ENCODE measurements at places on chromosomes 13 and 19.

- no peak for DNase-seq
Observed at GRCh38 chr13:80437231-80437630, 96.3 kb upstream of the SPRY2 start.

- DNase-seq, result no peak
Observed at GRCh38 chr13:74204602-74205312, 70.6 kb upstream of the KLF12 start.

DNA sequence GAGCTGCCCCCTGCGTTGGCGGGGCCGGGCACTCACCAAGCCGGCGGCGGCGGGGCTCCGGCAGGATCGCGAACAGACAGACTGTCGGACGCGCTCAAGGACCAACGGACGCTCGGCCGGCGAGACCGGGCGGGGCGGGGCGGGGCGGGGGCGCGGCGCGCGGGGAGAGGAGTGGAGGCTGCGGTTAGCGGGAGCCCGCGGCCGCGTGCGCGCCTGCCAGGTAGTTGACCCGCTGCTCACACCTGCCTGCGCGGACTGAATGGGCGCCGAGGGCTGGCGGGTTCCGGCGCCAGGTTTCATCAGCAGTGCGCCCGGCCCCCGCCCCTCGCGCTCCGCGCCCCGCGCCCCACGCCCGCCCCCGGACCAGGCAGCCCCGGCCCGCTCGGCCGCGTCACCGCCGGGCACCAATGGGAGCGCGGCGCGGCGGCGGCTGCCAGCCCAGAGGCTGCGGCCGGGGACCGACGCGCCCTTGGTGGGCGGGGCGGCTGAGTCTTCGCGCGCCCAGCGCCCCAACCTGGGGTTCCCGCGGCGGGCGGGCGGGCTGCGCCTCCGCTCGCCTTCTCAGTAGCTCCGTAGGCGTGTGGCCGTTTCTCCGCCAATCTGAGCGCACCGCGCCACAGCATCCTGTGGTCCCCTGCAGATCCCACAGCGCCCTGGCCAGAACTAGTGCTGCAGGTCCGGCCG, at the start of gene SLC7A1:
SLC7A1 (minus strand) TSS at position 309 of the 684 bp plus-strand sequence. CDS start 59,500 bp downstream, outside the sequence.
- DNase-seq, result peak; percentile 82

DNA sequence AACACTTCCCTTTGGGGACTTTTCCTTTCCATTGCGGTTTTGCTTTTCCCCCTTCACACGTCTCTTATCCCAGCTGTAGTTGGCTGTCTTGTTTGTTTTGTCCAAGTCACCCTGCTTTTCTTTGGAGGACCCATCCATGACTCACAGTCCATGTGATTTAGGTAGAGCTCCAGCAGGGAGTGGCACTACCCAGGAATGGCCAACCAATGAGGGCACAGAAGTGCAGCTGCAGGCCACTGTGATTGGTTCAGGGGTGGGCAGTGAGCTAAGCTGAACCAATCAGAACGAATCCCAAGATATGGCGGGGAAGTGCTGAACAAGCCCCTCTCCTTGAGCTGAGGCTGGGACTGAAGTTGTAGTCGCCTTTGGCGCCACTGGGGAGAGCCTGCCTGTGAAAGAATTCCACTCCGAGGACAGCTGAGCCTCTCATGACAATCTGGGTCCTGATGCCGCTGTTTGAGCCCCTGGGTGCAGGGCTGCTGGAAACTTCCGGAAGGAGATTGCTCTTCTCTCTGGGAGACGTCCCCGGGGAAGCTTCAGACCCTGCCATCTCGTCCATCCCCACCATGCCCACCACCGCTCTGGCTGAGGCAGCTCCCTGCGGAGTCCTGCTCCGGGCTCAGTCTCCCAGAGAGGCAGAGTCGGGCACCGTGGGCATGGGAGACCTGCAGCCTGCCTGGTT, 62.9 kb upstream of the URI1 start:
- DNase-seq, result no peak

DNA sequence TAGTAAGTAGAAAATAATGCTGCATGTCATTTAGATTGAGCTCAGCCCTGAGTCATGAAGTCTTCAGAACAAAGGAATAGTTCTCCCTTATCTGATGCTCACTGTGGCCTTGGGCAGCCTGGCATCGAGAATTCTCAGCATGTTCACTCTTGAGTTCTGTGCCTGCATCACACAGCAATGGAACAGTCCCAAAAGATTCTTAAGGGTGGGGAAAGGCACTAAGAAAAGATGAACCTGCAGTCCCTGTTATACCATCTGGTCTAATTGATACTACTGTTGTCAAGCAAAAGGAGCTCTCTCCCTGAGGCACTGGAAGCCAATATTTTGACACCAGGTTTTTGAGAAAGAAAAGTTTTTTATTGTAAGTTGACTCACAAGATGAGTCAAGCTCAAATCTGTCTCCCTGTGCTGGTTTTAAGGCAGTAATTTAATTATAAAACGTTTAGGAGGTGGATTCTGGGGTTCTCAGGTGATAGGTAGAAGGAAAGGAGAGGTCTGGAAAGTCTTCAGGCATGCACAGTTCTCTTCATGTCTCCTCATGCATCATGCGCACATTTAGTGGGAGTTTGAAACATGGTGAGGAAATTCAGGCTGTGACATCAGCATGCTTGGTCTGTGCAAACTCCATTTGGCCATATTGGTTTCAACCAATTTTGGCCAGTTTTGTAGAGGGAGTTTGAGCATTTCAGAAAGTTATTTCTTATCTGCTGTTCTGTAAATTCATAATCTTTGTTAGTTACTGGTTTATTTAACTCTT, 38.1 kb upstream of the ZNF766 start:
- DNase-seq, result no peak

GRCh38 chr13:41216160-41216559, 21.8 kb upstream of the KBTBD7 start:
- DNase-seq, result no peak

GRCh38 chr13:48979892-48980291, 4.2 kb downstream of the FNDC3A start:
- DNase-seq, result no peak

- DNase-seq, result no peak
Observed at GRCh38 chr19:10332158-10332964, 968 bp downstream of the RAVER1 start.

DNA sequence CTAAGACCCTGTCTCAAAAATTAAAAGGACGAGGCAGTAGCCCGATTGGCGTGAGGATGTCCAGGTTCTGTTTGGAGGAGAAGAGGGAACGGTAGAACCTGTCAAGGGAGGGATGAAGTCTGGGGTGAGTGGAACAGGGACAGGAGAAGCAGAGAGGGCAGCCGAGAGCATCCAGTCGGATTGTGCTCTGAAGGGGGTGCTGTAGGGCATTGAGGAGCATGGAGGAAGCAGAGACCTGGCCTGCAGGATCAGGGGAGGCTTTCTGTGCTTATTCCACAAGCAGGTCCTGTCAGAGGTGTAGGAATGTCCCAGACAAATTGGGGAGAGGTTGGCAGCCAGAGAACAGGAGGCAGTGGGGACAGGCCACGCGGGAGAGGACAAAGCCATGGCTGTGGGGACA, 14.1 kb downstream of the AP2A1 start:
- DNase-seq, result no peak

DNA sequence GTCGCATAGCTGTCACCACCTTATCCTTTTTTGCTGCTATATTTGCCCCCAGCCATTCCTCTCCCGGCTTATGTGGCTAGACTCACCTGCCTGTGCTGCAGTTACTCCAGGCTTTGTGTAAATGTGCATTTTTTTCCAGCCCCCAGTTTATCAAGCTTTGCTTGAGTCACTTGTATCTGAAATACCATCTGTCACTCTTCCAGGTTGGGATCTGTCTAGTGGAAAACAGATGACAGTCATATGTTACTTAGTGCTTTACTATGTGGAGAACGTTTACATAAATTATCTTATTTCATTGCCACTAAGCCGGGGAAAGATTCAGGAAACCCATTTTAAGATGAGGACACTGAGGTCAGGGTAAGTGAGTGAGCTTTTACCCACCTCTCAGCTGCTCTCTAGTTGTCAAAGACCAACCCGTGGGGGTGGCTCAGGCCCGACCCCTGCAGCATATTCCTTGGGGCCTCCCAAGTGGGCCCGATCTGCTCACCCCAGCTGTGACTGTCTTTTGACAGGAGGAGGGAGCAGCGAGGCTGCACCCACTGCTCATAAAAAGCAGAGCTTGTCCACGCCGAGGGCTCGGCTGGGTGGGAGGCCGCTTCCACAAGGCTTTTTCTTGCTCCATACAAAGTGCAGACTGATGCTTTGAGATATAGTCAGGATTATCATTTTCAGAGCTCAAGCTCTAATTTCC, 7.2 kb downstream of the GJB2 start:
- DNase-seq, result no peak

DNA sequence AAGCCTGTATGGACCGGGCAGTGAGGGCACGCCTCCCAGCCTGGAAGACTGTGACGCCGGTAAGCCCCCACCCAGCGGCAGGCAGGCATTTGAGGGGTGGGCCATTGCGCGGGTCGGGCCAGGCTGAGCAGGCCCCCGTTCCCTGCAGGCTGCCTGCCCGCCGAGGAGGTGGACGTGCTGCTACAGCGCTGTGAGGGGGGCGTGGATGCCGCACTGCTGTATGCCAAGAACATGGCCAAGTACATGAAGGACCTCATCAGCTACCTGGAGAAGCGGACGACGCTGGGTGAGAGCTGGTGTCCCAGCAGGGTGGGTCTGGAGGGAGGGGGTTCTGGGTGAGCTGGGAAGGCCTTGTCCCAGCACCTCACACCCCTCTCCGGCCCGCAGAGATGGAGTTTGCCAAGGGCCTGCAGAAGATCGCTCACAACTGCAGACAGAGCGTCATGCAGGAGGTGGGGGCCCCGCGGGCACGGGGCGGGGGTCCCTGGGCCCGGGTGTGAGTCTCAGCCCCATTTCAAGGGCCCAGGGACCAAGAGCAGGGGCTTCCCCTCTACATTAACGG, 7.1 kb downstream of the ARHGAP45 start:
- no peak for DNase-seq

- DNase-seq, result no peak
Observed at GRCh38 chr19:35753634-35754369, 3.0 kb downstream of the HSPB6 start.

DNA sequence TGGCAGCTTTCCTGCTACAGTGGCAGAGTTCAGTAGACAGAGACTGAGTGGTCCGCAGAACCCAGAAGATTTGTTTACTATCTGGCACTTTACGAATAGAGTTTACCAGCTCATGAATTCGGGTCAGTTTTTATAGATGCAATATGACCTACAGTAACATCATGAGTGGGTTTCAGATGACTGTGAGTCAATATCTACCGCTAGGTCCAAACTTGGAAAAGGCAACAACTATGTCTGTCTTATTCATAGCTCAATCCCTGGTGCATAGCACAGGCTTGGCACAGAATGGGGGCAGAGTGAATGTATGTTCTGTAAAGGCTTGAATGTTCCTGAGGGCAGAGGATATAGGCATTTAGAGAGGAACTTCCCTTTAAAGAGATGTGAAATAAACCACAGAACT, 65.2 kb downstream of the RAP2A start:
- no peak for DNase-seq

GRCh38 chr19:48095612-48096175, 14.9 kb downstream of the PLA2G4C start:
- no peak for DNase-seq

- DNase-seq, result peak; percentile 53
Observed at GRCh38 chr19:38319421-38320258, at the start of gene KCNK6. Gene KCNK6 (plus strand): TSS chr19:38319845. CDS start chr19:38319951, 106 bp downstream.

DNA sequence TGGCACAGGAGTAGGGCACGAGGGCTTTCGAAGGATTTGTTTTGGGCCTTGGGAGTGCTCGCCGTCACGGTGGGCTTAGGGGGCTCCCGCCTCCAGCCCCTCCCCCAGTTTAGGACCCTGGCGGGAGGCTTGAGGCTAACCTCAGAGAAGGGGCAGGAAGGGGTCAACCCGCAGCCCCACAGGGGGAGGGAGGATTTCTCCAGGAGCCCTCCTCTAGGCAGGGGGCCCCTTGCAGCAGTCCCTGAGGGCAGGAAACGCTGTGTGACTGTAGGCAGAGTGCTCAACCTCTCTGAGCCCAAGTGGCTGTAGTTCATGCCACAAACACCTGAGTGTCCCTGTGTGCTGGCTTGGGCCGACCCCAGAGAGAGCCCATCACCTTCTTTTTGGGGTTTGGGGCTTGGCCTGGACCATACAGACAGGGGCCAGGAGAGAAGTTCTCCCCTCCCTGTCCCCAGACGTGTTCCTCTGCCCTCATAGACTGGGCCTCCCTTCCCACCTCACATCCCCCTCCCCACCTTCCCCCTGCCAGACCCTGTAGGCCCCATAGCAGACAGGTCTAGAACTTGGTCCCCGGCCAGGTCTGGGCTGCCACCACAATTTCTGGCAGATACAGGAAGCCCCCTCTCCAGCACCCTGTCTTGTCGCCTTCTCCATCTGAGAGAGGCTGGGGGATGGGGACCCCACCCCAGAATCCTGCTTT, 8.1 kb downstream of the ISYNA1 start:
- DNase-seq, result no peak

DNA sequence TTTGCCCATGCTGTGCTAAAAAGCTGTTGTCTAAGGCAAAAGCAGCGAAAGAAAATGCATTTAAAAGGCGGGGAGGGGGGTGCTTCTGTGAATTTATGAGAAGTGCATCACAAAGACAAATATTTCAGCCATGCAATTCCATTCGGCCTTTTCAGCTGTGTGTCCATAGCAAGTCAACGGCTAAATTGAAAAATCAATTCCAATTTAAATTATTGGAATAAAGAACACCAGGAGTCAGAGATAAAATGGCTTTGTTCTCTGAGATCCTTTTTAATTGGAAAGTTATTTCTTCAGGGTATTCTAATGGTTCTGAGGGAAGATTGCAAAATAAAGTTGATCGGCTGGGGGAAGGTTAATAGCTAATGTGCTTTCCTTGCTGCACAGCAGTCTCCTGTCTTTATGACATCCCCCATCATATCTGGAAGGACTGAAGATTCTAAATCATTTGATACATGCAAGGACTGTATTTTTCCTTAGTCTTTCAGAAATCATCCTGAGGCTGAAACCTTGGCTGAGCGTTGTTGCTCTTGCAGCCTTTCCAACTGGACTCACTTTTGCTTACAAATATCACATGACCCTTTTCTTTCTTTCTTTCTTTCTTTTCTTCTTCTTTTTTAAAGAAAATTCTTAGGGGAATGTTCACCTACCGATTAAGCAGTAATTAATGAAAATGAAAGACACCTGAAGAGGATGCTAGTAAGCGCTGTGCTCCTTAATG, 647.1 kb downstream of the DACH1 start:
- DNase-seq, result no peak

DNA sequence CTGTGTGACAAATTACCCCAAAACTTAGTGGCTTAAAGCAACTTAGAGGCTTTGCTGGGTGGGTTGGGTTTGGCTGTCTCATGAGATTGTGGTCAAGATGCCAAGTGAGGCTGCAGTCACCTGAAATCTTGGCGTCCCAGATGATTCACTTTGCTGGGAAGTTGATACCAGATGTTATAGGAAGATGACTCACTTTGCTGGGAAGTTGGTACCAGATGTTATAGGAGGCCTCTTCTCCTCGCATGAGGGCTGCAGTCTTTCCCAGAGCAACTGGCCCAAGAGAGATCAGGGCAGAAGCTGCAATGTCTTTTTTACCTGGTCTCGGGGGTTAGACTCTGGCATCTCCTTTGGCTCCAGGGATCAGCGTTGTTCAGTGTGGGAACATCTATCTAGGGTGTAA, 16.8 kb downstream of the TEX29 start:
- no peak for DNase-seq

DNA sequence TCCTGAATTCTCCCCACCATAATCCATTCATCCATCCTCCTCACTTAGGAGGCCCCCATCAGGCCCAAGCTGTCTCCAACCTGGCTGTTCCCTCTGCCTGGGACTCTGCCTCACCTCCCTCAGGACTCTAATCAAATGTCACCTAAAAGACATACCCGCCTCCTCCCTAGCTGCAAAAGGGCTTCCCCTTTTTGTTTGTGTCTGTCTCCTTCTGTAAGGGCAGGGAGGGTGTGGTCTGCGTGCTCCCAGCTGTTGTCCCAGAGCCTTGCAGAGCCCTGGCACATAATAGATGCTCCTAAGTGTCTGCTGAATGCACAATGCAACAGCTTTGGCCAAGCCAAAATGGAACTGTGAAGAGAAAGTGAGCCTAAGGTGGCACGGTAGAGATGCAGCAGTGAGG, 4.4 kb downstream of the TRIR start:
- no peak for DNase-seq

Data from stimulated activated CD4-positive, alpha-beta T cell treated with anti-CD3 and anti-CD28 coated beads, Interleukin-4, amount 100 ng/mL, for 24 hours (primary cell).